Omental fat pad (tissue), 4 donors: ENCODE measurements at places on chromosomes 6 and 20.

DNA sequence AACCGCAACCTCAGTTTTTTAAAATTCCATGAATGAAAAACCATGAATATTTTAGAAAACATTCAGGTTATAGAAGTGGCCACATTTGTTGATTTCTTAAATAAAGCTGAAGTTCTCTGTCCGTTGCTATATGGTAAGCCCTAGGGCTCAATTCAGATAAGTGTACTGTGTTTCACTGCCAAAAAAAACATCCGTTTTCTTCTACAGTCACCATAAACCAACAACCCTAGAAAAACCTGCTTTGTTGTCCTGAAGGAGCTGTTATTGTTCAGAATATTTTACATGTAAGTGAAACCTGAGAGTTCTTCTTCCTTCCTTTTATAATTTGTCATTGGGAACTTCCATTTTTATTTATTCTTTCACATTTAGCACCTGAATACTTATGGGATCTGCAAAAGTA is 274.1 kb downstream of the TFAP2A start:
- DNase-seq: no peak

DNA sequence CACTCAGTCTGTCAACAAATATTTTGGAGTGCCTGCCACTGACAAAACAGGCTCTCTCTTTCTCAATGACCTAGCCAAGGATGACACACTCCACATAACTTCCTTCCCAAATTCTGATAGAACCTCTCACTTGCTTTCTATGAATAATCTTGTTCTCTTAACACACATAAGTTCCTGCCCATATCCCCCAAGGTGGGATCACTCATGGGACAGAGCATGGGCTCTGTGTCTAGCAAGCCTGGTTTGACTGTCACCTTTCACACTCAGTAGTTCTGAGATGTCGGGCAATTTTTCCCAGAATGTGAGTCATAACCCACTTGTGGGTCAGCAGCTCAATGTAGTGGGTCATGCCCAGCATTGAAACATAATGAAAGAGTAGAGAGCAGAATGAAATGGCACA is 78.1 kb downstream of the LRFN2 start:
- no peak for DNase-seq

GRCh38 chr6:136787726-136788068 is 4.6 kb downstream of the MAP3K5 start:
- no peak for DNase-seq

DNA sequence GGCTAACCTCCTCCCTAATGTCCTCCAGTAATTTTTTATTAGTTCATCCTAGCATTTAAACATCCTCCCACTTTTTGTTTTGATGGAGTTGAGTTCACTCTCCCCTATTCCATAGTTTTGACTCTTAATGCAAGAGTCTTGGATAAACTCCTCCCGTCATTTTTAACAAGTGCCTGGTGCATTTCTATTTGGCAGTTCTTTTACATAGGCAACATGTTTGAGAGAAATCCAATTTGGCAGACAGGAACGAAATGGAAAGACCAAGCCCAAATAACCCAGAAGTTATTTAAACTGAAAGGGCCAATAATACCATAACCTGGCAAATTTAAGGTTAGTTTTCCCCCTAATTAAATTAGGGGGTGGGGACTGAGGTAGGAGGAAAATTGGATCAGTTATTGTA is 291.5 kb upstream of the MANEA start:
- no peak for DNase-seq

DNA sequence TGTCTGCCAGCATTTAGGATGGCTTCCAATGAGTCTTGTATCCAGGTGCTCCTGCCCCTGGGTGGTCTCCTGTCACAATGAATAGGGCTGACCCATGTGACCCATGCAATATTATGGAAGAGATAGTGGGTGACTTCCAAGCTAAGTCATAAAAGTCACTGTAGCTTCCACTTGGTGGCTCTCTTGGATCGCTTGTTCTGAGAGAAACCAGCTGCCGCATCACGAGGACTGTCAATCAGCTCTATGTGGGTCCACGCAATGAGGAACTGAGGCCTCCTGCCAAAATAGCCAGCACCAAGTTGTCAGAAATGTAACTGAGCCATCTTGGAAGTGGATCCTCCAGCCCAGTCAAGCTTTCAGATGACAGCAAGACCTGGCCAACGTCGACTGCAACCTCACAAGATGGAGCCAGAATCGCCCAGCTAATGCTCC is 14.9 kb upstream of the MATN4 start:
- no peak for DNase-seq

- DNase-seq: no peak
Observed at GRCh38 chr6:48229841-48230240, 118.8 kb upstream of the PTCHD4 start.

DNA sequence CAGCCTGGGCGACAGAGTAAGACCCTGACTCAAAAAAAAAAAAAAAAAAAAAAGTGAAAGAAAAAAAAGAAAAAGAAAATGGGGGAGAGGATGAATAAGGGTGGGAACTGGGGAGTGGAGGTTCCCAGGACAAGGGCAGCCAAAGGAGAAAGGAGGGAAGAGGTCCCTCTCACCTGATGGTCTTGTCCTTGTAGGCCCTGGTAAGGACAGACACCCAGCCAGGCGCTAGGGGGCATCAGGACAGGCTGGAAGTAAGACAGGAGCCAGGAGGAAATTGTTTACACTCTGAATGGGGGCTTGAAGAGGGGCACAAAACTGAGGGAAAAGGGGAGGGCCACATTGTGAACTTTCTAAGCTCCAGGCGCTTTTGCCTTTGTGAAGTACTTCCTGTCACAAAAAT is 2.3 kb upstream of the ALDH5A1 start:
- DNase-seq: no peak

DNA sequence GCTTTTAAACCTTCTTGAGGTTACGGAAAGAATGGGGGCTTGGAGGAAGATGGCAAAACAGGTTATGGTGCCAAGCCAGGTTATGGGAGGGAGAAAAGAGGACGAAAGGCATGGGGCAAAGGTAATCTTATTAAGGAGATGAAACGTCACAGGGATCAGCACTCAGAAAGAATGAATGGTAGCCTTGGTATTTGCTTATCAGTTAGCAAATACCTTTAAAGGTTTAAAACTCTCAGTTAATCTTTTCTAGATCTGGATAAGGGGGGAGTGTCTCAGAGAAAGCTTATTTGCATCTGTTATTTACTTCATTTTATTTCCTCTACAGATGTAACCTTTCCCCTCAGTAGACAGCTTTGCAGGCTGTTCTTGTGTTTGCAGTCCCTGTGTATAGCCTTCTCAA is 55.5 kb upstream of the EEF1E1 start:
- no peak for DNase-seq

GRCh38 chr20:21523281-21523868 is 9.5 kb upstream of the NKX2-2 start:
- DNase-seq: no peak

DNA sequence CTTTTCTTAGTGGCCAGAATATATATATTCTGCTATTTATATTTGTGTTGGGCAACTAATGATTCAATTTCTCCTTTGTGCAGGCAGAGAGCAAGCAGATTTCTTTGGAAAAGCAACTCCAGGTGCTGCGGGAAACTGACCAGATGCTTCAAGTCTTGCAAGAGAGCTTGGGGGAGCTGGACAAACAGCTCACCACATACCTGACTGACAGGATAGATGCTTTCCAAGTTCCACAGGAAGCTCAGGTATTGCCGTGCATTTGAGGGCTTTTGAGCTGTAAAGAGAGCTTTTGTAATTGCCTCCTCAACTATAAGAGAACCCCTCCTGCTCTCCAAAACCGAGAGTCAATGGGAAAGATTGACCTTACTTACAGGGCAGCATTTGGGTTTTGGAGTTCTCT is 203.5 kb downstream of the UTRN start:
- no peak for DNase-seq

DNA sequence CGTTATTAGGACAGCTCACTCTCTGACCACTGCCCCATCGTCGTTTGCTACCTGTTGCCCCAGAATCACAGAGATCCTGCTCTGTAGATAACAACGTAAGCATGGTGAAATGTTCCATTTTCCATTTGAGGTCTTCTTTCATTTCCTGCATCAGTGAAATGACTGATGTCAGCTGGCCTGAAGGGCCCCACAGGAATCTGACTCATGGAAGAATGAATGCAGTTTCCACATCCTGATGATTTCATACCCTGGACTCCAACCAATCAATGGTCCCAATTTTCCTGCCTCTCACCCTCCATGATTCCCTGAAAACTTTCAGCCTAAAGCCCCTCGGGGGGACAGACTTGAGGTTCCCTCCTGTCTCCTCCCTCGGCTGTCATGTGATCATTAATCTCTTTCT is 394.4 kb upstream of the CDH4 start:
- no peak for DNase-seq
